ENCODE measurements at places on chromosomes 3 and 15.

- no peak for DNase-seq
Observed at GRCh38 chr3:152587861-152588260, 247.1 kb upstream of the P2RY1 start.

GRCh38 chr15:44788748-44789147 is 52.4 kb downstream of the TRIM69 start:
- no peak for DNase-seq

- DNase-seq: no peak
Observed at GRCh38 chr15:77867266-77868047, 210.1 kb downstream of the TBC1D2B start.

DNA sequence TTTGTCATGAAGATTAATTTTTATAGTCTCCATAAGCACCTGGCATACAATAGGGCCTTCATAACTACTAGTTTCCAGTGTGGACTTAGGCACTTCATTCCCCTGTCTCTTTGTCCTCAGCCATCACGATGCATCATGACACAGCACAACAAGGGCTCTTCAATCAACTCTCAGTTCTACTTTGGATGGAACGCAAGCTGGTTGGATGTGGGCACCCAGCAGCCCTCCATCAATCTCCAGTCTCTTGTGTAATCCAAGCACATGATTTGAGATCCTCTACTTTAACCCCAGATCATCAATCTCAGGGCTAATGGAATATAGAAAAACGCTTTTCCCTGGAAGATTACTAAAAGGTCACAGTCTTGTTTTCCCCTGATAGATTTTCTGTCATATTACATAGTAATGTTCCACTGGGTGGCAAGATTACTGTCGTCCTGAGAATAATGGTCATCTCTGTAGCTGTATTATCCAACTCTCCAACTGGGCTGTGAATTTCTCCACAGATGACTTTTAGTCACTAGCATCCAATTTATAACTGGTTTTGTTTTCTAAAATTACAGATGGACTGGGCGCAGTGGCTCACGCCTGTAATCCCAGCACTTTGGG is 22.9 kb upstream of the CHRNA7 start:
- no peak for DNase-seq

GRCh38 chr3:168085491-168086119 is 10.1 kb downstream of the GOLIM4 start:
- DNase-seq: no peak

DNA sequence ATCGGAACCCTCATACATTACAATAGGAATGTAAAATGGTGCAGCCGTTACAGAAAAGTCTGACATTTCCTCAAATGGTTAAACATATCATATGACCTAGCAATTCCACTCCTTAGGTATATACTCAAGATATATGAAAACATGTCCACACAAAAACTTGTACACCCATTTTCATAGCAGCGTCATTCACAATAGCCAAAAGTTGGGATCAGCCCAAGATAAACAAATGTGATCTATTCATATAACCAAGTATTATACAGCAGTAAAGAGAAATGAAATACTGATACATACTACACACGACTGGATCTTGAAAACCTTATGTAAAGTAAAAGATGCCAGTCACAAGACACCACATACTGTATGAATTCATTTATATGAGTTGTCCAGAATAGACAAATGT is 102.4 kb downstream of the MSL2 start:
- no peak for DNase-seq

DNA sequence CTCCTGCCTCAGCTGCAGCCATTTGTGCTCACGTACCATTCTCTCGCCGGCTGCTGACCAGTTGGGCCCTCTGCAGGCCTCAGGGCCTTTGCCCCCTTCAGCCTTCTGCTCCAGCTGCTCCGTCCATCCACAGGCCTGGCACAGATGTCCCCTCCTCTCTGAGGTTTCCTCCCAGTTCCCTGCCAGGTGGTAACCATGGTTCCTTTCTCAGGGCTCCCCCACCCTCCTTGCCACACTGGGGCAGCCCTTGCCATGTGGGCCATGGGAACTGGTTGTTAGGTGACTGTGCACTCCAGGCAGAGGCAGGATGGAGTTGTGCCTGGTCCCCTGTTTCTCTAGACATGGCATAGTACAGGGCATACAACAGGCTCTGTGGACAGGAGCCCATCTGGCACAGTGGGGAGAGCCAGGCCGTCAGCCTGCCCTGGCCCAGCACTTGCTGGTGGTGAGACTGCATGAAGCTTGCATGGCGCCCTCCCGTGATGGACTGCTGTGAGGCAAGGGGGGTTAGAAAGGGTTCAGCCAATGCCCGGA is 148.9 kb downstream of the DNAJB8 start:
- no peak for DNase-seq

- no peak for DNase-seq
Observed at GRCh38 chr15:28943611-28944230, 57.9 kb downstream of the APBA2 start.

- no peak for DNase-seq
Observed at GRCh38 chr3:178498871-178499270, 37.4 kb upstream of the KCNMB2 start.

DNA sequence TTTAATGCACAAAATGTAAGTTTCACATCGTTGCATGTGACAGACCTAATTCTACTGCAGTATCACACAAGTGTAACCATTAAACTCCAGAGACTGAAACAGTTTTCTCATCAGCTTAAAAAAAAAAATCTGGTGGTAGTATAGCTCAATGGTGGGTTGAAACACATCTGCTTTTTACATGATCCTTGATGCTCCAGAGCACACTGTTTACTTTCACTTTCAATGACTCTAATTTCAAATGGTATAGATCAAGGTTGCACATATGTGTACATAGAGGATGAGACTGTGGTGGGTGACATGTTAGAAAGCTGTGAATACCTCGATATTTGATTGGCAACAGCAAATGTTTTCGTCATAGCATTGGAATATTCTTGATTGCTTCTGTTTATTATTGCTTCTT is 22.4 kb downstream of the MCTP2 start:
- no peak for DNase-seq

GRCh38 chr3:69020857-69021256 is 7.4 kb upstream of the EOGT start:
- DNase-seq: no peak

DNA sequence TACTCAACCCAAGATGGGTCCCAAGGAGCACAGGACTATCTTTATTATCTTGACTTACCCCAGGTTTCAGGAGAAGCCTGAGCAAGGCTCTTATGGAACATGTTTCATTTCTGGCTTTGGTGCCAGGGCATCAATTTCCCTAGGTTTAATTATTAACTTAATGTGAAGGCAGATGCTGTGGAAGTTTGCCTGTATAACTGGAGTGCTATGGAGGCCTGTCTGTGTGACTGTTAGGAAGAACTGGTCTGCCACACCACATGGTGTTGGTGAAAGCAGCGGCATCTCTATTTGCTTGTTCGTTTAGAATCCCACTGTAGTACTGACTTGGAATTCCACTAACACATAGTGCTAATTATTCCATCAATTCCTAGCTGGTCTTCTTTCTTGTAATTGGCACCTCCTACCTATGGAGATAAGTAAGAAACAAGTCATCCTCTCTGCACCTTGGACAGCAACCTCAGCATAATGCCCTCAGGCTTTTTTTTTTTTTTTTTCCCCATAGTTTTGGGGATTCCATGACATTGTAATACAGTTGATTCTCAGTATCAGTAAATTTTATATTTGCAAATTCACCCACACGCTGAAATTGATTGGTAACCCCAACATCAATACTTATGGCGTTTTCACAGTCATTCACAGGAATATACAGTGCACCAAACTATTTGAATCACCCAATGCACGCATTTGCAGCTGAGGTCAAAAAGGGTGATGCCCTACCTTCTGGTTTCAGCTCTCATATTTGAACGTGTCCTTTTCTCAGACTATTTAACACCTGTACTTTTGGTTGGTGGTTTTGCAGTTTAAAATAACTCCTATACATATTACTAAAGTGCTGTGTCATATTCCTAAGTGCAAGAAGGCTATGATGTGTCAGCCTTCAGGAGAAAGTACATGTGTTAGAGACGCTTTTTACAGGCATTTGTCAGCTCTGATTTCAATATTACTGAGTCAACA is 772.8 kb upstream of the LMCD1 start:
- no peak for DNase-seq

GRCh38 chr3:64992530-64993285 is 304.9 kb upstream of the ADAMTS9 start:
- no peak for DNase-seq

GRCh38 chr3:44058868-44059203 is 182.8 kb upstream of the TOPAZ1 start:
- no peak for DNase-seq

DNA sequence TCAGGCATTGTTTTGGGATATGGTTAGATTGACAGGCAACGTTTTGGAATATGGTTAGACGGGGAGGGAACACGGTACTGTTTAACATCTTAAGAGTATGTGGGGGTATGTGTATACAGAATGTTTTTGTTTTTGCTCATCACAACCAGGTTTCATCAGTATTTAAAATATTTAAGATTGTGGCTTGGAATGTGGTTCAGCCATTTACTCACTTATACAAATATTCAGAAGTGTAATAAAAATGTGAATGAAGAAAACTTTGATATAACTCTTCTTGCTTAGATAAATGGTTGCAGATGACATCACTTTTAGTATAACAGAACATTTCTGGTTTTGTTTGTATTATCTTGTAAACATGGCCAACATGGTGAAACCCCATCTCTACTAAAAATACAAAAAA is 3.9 kb upstream of the PAK2 start:
- DNase-seq: no peak

Measured in forelimb muscle (tissue), 1 donor.